CD4-positive, alpha-beta T cell (primary cell): ENCODE measurements at places on chromosomes 11 and 22.

GRCh38 chr11:5317292-5317691 is 6.8 kb downstream of the OR51B2 start:
- no peaks in the 10 kb centered on the region for H3K36me3 ChIP-seq
- no peaks in the 10 kb centered on the region for H3K27me3 ChIP-seq
- H3K27ac ChIP-seq: no peak overlapping the region
- no peaks in the 10 kb centered on the region for H3K4me1 ChIP-seq
- H3K4me3 ChIP-seq: no peak overlapping the region

DNA sequence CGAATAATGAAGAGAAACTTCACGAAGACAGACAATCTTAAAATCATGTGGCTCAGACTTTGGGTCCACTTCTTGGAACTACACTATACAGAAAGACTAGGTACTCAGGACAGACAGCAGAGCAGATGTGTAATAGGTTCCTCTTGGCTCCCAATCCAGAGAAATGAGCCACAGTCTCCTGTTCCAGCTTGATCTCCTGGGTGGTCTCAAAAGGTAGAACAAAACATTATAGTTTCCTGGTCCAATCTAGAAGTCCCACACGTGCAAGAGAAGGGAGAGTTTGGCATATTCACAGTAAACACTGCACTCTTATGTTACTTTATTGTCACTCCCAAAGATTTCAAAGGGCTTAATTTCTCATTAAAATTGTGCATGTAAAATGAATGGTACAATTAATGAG is 134.5 kb upstream of the FIBIN start:
- no peaks in the 10 kb centered on the region for H3K27me3 ChIP-seq
- no peaks in the 10 kb centered on the region for H3K36me3 ChIP-seq
- no peak overlapping the region for H3K4me3 ChIP-seq

DNA sequence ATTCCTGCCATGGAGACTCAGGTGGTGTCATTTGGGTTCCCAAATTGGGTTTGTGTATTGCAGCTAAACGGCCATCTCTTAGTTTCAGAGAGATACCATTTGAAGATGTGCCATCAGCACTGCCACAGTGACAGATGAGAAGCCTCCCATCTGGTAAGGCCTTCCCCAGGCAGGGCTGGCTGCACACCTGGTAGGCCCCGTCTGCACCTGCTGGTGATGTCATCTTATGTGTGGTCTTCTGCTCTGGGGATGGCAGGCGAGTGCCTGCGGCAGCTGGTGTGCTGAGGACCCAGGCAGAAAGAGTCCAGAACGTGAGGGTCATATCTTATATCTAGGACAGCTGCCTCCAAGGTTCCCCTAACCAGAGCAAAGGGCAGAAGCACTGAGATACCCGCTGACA is 100.6 kb downstream of the CSNK2A3 start:
- no peak overlapping the region for H3K4me3 ChIP-seq
- H3K27ac ChIP-seq: no peak overlapping the region
- no peak for DNase-seq
- no peaks in the 10 kb centered on the region for H3K27me3 ChIP-seq
- H3K4me1 ChIP-seq: no peaks in the 10 kb centered on the region

- H3K27me3 ChIP-seq: no peaks in the 10 kb centered on the region
- H3K27ac ChIP-seq: no peak overlapping the region
- no peaks in the 10 kb centered on the region for H3K4me1 ChIP-seq
- H3K4me3 ChIP-seq: no peak overlapping the region
- DNase-seq: no peak
Measured at GRCh38 chr22:28783786-28784671, 11.5 kb downstream of the CCDC117 start.

DNA sequence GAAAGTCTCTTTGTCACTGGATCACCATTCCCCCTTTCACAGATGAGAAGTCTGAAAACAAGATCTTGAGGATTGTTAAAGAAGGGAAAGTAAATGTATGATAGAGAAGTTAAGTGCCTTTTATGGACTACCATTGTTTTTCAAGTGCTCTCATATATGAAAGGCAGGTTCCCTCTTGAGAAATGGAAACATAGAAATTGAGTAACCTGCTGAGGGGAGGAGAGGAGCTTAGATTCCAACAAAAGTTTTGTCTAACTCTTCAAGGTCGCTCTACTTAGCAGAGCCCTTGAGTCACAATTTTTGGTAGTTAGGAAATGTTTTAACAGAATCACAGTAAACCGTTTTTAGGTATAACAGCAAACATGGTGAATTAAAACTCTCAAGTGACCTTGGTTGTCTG is 80.1 kb downstream of the SVIP start:
- H3K27me3 ChIP-seq: no peaks in the 10 kb centered on the region
- H3K4me3 ChIP-seq: no peak overlapping the region
- no peak for DNase-seq

DNA sequence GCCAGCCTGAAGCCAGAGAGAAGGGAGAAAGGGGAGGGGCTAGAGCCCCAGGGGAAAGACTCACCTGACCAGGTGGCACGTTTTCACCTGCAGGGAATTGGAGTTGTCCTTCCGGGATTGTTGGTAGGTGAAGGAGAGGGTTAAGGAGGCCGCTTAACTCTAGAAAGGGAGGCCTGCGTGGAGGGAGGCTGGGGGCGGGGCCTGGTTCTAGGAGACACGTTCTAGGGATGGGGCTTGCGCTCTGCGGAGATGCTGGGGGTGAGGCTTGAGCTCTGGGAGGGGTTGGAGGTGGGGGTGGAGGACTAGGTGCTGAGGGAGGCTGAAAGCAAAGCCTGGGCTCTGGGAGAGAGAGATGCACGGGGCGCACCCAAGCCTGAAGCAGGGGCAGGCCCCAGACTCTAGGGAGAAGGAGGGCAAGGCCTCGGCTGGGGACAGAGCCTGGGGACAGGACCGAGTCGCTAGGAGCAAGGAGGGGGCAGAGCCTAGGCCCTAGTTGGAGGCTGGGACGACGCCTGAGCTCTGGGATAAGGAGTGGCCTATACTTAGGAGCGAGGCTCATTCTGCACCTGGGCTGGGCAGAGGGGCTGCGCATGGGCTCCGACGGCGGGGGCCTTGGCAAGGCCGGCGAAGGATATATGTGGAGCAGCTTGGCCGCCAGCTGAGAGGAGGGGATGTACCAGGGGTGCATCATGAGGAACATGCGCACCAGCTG is 2.4 kb downstream of the RASGRP2 start:
- H3K4me1 ChIP-seq: peaks cover 67% of the 10 kb centered on the region
- H3K27me3 ChIP-seq: no peaks in the 10 kb centered on the region
- H3K27ac ChIP-seq: no peak overlapping the region
- DNase-seq: no peak

DNA sequence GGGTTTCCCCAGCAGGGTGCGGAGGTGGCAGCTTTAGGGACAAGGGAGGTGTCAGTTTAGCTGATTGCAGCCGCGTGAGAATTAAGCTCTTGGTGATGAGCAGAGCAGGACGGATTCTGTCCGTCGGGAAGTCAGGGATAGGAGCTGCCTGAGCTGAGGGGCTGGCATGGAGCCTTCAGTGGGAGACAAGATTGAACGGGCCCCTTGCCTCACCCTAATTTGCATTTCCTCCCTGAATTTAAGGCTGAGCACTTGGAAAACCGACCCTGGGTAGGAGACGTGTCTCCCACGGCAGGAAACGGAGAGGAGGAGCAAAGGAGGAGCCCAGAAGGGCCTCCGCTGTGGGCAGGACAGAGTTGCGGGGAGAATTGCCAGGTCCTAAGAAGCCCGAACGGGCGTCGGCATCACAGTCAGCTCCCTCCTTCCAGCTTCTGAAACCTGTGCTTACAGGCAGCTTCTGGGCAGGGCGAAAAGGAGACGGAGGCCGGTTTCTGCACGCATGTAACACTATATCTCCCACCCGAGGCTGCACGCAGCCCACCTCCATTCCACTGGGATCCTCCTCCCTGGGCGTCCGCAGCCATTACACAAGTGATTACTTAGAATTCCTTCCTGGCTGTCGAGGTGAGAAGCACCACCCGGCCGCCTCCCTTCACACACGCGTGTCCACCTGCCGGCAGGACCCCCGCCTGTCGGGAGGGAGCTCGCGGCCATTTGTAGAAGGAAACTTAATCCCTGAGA is 345.8 kb downstream of the BRD1 start:
- no peak for DNase-seq

GRCh38 chr11:727859-728748 is 19.2 kb upstream of the TALDO1 start:
- peak; percentile 76 for DNase-seq
- no peak overlapping the region for H3K27ac ChIP-seq
- no peaks in the 10 kb centered on the region for H3K36me3 ChIP-seq

- no peaks in the 10 kb centered on the region for H3K36me3 ChIP-seq
- peaks cover 4% of the 10 kb centered on the region for H3K4me1 ChIP-seq
- no peak for DNase-seq
- no peak overlapping the region for H3K4me3 ChIP-seq
- H3K27ac ChIP-seq: no peak overlapping the region
Measured at GRCh38 chr11:65907878-65908277, 7.7 kb upstream of the FOSL1 start.

- H3K27me3 ChIP-seq: no peaks in the 10 kb centered on the region
- peaks cover 47% of the 10 kb centered on the region for H3K36me3 ChIP-seq
- no peak overlapping the region for H3K27ac ChIP-seq
- peaks cover 4% of the 10 kb centered on the region for H3K4me1 ChIP-seq
- no peak for DNase-seq
- no peak overlapping the region for H3K4me3 ChIP-seq
Measured at GRCh38 chr22:17732251-17732854, 41.9 kb downstream of the BID start.

DNA sequence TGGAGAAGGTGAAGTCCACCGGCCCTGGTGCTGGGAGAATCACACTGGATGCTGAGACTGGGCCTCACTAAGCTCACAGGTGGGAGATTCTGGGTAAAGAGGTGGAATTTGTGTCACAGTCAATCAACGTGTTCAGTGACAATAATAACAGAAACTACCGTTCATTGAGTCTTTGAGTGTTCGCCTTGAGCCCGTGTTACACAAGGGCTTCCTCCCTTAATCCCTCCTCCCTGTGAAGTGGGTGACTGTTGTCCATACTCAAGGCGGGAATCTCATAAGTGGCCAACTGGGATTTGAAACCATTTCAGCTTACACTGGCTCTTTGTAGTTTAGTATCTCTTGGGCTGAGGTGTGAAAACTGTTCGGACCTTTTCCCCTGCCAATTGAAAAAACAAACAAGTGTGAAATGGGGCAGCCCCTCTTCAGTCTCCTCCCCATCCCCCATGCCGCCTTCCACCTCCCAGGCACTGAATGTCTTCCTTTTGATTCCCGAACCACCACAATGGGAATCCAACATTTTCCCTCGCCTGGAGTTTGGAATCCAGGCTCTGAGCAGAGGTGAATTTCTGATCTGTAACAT is 502.4 kb downstream of the MIAT start:
- no peak overlapping the region for H3K27ac ChIP-seq
- H3K4me1 ChIP-seq: no peaks in the 10 kb centered on the region
- H3K4me3 ChIP-seq: no peak overlapping the region
- no peaks in the 10 kb centered on the region for H3K27me3 ChIP-seq

DNA sequence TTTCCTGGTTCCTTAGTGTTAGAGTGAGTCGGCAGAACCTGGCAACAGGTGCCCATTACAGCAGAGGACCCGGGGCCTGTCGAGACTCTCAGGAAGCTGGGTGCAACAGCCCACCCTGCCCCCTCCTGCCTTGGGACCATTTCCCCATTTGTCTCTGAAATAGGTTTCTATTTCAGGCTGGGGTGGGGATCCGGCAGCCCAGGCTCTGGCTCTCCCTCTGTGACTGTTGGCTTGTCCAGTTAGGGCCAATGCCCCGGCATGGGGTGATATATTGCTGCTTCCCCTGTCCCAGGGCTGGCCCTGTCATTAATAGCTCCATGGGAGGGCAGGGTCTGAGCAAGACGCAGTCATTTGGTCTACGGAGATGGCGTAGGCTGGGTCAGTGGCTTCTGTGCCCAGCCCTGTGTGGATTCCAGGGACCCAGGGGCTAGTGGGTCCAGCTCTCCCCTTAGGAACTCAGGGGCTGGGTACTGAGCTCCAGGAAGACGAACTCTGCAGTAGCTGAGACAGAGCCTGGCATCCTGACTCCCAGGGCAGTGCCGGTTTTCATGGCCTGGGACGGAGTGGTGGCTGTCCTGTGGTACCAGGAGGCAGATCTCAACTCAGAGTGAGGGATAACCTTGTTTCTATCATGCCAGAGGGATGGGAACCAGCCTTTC is 2.7 kb downstream of the P2RY6 start:
- DNase-seq: no peak
- H3K27ac ChIP-seq: no peak overlapping the region
- H3K36me3 ChIP-seq: no peaks in the 10 kb centered on the region

DNA sequence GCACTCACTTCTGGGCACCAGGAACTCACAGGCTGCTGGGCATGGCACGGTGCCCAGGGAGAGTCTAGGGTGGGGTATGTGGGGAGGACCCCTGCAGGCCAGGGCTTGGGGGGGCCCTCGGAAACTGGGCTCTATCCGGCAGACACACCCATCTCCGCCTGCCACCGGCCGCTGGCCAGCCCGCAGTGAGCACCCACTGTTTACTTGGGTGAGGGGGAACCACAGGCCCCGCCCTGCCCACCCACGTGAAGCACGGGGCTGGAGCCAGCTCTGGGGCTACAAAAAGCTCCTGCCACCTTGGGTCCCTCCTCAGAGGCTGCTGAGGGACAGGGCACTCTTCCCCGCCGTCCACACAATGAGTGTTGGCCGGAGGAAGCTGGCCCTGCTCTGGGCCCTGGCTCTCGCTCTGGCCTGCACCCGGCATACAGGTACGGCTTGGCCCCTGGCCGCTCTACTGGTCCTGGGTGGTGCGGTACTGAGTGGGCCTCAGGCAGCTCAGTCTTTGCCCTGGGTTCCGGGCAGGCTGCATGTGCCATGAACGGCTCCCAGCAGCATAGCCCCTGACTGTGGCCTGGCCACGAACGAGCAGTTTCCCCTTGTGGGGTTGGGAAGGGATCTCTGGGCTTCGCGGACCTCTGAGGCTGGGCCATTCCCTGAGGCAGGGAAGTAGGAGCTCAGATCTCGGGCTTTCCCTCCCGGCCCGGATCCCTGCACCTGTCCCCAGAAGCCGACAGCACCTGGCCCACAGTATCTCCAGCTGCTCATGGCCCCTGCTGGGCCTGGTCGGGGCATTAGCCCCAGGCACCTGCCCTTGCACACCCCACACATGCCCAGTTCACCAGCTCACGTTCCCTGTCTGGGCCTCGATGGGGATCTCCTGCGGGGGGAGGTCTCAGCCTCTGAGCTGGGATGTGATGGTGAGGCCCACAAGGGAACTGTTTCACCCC is at the start of gene MUC5AC:
MUC5AC (plus strand) TSS at position 309 of the 947 bp plus-strand sequence; CDS start at position 356, 47 bp downstream.
- no peaks in the 10 kb centered on the region for H3K36me3 ChIP-seq
- no peak for DNase-seq
- no peak within 1 kb of the TSS for H3K4me3 ChIP-seq
- no peaks in the 10 kb centered on the region for H3K27me3 ChIP-seq

DNA sequence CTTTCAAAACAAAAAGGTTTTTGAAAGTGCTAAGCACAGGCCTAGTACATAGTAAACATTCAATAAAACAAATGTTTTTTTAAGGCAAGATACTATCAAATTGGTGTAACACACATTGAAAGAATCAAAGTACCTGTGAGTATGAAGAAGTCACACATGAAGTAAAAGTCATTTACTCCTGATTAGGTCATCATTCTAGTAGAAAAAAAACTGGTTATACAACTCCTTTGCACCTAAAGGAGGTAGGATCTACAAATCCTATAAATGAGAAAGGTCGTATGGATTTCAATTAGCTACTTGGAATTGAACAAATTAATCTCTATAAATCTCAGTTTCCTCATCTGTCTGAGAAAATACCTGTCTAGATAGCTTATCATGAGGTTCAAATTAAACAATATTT is 80.8 kb downstream of the SIK3 start:
- no peak overlapping the region for H3K27ac ChIP-seq
- no peak overlapping the region for H3K4me3 ChIP-seq
- no peaks in the 10 kb centered on the region for H3K27me3 ChIP-seq
- DNase-seq: no peak
- peaks cover 24% of the 10 kb centered on the region for H3K4me1 ChIP-seq
- H3K36me3 ChIP-seq: peaks cover 5% of the 10 kb centered on the region

- DNase-seq: no peak
- no peaks in the 10 kb centered on the region for H3K27me3 ChIP-seq
- H3K36me3 ChIP-seq: peaks cover 9% of the 10 kb centered on the region
- no peak overlapping the region for H3K4me3 ChIP-seq
- H3K4me1 ChIP-seq: peaks cover 25% of the 10 kb centered on the region
- no peak overlapping the region for H3K27ac ChIP-seq
Measured at GRCh38 chr11:36385121-36385970, 89.3 kb downstream of the PRR5L start.
